Putamen (tissue), 1 donor: ENCODE measurements at places on chromosomes 7 and 10.

DNA sequence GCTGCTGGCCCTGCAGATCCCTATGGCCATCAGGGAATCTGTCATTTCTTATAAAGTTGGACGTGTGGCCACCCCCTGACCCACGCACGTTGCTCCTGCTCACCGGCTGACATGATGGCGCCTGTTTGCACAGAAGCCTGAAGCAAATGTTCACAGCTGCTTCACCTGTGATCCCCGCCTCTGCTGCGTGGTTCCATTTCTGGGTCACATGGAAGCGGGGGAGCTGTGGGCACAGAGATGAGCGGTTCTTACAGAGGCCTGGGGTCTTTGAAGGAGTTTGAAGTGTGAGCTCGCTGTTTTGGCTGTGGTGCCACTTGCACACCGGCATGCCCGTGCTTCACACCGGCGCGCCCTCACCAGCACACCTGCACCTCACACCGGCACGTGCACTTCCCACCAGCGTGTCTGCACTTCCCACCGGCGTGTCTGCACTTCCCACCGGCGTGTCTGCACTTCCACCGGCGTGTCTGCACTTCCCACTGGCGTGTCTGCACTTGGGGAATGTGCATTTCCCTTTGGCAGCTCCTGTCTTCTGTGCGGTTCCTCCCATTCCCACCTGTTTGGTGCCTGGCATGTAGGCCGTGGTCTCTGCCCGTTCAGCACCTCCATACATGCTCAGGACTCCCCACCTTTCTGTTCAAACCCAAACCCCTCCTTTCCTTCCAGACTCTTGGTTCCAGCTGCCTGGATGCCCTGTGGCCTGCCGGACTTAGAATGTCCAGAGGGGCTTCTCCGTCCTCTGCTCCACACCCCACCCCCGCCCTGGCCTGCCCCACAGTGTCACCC is 86.7 kb downstream of the INPP5A start:
- no peak for DNase-seq

DNA sequence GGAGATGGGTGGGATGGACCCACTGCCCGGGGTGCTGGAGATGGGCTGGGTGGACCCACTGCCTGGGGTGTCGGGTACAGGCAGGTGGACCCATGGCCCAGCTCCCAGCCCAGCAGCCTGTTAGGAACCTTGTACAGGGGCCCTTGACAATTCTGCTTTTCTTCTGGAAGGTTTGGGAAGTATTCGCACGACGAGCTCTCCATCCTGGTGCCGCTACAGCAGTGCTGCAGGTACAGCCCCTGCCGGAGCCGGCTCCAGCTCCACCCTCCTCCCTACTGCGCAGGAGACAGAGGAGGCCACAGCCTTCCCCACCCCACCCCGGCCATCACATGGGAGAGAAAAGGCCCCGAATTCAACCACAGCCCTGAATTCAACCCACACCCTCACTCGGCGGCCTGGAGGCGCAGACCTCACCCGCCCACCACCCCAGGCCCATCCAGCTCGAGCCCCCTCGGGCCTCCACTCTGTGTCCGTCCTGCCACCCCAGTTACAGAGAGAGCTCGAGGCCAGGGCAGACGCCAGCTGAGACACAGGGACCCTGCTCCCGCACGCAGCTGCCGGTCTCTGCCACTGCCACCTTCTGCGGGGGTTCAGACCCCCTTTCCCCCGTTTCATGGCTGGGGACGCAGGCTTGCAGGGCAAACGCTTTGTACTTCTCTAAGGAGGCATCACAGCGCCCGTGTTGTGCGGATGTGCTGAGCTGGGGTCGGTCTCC is 31.3 kb upstream of the FOXL3 start:
- no peak for DNase-seq

DNA sequence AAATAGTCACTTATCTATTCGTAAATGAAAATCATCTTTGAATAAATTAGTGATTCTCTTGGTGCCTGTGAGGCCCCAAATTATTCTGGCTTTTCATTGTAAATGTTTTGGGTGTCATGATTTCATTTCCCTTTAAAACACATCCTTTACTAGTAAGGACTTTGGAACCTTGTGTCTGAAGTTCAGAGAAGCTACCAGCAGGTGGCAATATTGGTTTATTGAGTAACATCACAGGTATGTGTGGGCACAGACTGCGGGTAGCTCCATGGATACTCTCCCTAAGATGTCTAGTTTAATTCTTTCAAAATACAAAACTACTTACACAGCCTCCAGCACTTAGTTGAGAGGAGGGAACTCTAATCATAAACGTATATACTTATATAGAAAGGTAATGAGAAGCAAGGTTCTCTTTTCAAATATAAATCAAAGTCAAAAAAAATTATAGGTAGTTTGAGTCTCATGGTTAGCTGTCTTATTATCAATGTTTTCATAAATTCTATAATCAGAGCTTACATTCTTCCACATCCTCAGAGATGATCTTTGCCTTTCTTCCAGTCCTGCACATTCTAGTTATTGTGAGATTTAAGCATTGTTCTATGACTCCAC is 449.6 kb downstream of the GRM8 start:
- DNase-seq, result peak; percentile 49

DNA sequence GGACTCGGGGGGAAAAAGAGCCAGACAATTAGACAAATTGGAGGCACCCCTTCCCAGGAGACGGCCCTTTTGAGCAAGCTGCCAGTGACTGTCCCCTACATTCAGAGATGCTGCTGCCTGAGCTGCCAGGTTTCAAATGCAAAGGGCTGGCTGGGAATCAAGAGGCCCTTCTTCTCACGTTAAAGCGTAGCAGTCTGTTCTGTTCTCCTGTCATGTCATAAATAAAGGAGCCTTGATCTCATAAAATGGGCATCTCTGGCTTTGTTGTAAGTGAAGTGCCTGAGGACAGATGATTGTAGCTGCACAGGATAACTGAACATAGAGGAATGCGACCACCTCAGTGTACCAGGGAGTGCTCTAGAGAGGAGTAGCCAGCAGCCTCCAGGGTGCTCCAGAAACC is 917.9 kb downstream of the GRID1 start:
- no peak for DNase-seq

GRCh38 chr7:82017334-82017943 is 247.6 kb upstream of the HGF start:
- peak; percentile 26 for DNase-seq

- no peak for DNase-seq
Observed at GRCh38 chr7:135489791-135490190, 20.1 kb downstream of the CNOT4 start.

- no peak for DNase-seq
Observed at GRCh38 chr7:25143763-25144162, 18.7 kb upstream of the CYCS start.

- no peak for DNase-seq
Observed at GRCh38 chr10:79910836-79911235, 38.1 kb downstream of the SFTPD start.

DNA sequence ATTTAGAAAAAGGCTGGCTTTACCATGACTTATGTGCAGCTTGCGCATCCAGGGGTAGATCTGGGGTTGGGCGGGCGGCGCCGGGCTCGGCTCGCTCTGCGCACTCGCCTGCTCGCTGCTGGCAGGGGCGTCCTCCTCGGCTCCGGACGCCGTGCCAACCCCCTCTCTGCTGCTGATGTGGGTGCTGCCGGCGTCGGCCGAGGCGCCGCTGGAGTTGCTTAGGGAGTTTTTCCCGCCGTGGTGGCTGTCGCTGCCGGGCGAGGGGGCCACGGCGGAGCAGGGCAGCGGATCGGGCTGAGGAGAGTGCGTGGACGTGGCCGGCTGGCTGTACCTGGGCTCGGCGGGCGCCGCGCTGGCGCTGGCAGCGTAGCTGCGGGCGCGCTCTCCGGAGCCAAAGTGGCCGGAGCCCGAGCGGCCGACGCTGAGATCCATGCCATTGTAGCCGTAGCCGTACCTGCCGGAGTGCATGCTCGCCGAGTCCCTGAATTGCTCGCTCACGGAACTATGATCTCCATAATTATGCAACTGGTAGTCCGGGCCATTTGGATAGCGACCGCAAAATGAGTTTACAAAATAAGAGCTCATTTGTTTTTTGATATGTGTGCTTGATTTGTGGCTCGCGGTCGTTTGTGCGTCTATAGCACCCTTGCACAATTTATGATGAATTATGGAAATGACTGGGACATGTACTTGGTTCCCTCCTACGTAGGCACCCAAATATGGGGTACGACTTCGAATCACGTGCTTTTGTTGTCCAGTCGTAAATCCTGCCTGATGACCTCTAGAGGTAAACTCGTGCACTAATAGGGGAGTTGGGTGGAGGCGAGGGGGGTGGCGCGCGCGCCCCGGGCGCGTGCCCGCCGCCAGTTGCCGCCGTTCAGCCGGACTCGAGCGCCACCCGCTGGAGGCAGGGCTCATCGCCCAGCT is at the start of gene HOXA5:
TSS of gene HOXA5 (minus strand) at position 659 of the 927 bp plus-strand sequence. CDS start at position 585, 74 bp downstream.
- no peak for DNase-seq

GRCh38 chr10:78775891-78776290 is 292.9 kb upstream of the ZMIZ1 start:
- no peak for DNase-seq

DNA sequence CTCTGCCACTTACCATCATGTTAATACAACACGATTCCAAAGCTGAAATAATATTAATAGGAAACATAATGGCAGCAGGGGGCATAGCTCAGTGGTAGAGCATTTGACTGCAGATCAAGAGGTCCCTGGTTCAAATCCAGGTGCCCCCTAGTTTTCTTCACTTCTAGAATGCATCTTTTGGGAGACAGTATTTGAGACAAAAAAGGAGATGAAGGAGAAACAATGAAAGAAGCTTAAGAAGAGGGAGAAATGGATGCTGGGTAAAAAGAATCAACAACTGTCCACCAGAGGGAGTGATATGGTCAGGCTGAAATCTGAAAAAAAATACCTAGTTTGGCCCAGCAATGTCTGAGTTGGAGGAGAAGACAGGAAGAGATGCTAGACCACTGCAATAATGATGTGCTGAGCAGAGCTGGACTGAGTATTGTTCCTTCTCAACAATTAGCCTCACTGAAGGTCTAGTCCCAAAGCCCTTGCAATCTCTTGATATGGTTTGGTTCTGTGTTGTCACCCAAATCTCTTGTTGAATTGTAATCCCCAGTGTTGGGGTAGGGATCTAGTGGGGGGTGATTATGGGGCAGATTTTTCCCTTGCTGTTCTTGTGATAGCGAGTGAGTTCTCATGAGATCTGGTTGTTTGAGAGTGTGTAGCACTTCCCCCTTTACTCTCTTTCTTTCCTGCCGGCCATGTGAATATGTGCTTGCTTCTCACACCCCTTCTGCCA is 48.3 kb downstream of the ZNF783 start:
- DNase-seq, result peak; percentile 7

DNA sequence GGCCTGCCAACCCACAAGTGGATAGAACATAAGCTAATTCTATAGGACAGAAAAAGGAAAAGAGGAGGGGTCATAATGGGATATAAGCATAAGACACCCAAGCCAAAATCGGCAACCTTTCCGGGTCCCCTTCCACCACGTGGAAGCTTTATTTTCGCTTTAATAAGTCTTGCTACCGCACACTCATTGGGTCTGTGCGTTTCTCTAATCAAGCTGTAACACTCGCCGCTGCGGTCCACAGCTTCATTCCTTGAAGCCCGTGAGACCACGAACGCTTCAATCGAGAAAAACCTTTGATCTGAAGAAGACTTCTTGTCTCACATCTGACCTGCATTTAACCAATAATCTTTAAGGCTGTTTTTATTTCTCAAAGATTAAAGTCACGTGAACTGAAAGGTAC is 35.8 kb upstream of the HECW1 start:
- no peak for DNase-seq

DNA sequence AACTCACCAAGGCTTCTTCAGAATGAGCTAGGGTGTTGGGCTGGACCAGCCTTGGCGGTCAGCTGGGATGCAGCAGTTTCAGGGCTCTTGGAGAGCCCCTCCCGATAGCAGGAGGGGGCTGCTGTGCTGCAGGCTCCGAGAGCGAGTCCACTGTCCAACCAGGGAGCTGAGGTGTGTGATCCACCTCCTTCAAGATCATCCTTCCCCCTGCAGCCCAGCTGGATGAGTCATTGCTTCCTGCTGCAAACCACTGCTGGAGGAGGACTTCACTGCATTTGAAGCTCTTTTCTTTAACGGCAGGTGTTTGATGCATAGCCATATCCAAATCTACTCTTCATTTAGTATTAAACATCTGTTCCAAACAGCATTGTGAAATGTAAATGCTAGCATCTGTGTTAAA is 54.2 kb upstream of the EBF3 start:
- DNase-seq, result no peak

GRCh38 chr10:26215935-26216584 is 514 bp upstream of the GAD2 start:
- no peak for DNase-seq

DNA sequence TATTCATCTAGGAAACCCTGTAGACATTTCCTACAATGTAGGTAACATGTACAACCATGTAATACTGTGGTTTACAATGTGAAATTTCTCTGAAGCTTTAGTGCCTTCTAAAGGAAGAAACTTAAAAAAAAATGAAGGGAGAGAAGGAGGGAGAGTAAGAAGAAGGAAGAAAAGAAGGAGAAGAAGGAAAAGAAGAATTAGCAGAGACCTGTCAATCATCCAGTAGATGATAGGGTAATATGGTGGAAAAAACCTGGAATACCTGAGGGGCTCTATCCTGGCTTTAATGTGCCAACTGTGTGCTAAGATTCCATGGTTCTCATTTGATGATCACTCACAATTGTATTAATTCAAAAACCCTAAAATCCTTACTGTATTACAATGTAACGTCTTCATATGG is 2.6 kb upstream of the LRRN3 start:
- DNase-seq, result no peak

- no peak for DNase-seq
Observed at GRCh38 chr7:152103066-152103465, 77.6 kb downstream of the GALNT11 start.

- no peak for DNase-seq
Observed at GRCh38 chr7:85475071-85475470, 288.2 kb upstream of the SEMA3D start.

- DNase-seq, result no peak
Observed at GRCh38 chr10:59898125-59898835, 8.1 kb downstream of the CCDC6 start.

DNA sequence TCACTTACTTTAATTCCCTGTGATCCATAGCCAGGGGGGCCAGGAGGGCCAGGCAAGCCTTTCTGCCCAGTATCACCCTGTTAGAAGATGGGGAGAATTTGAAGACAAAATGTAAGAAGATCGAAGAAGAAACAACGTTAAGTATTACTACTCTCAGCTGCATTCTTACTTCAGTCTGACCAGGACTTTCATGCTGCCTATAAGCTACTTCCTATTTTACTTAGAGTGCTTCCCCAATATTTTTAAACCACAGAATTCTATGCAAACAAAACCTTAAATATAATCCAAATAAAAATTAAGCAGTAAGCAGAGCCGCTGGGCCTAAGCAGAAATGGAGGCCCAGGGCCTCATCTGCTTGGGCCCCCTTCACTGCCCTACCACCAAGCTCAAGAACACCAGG is 117.8 kb downstream of the COL28A1 start:
- no peak for DNase-seq
